ENCODE measurements at places on chromosomes 11 and 22.

- DNase-seq = no peak
Observed at GRCh38 chr11:7670641-7671040, 2.7 kb downstream of the CYB5R2 start.

- no peak for DNase-seq
Observed at GRCh38 chr22:48743601-48744282, 1083.9 kb downstream of the BRD1 start.

DNA sequence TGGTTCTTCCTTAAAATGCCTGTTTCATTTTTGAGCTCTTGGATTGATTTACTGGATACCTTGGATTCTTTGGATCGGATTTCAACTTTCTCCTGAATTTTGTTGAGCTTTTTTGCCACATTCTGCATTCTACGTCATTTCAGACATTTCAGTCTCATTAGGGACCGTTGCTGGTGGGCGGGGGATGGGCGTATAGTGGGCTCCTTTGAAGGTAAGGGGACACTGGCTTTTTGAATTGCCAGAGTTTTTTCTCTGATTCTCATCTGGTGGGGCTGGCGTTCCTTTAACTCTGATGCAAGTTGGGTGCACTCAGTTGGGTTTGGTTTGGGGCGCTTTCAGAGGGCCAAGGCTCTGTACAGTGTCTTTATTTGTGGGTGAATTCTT, 216.5 kb downstream of the DYNC2H1 start:
- DNase-seq = no peak

DNA sequence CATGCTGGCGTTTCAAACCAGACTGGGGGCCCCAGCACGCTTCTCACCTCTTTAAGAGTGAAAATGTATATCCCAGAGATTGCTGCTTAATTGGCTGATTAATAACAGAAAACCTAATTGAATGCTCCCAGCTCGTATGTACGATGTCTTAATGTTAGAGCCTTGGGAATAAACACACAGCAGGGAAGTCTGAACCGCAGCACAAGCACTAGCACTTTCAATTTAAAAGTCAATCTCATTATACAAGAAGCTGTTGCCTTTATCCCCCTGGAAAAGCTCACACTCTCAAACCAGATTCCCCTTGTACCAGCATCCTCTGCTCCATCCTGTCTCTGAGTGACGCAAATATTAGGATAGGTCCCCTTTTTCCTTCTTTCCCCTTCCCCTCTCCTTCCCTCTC, 449.1 kb downstream of the MN1 start:
- no peak for DNase-seq

- DNase-seq = peak; percentile 91
Observed at GRCh38 chr11:110376711-110377324, 52.9 kb upstream of the FDX1 start.

GRCh38 chr11:2186669-2187279, 15.2 kb upstream of the TH start:
- peak; percentile 37 for DNase-seq

GRCh38 chr22:35301372-35301874, 1.7 kb downstream of the TOM1 start:
- DNase-seq = peak; percentile 79

GRCh38 chr11:72260574-72260973, 16.6 kb upstream of the PHOX2A start:
- no peak for DNase-seq

- no peak for DNase-seq
Observed at GRCh38 chr22:40660730-40661129, 18.6 kb upstream of the MCHR1 start.

- peak; percentile 84 for DNase-seq
Observed at GRCh38 chr22:43094085-43094484, 4.9 kb upstream of the TTLL1 start.

DNA sequence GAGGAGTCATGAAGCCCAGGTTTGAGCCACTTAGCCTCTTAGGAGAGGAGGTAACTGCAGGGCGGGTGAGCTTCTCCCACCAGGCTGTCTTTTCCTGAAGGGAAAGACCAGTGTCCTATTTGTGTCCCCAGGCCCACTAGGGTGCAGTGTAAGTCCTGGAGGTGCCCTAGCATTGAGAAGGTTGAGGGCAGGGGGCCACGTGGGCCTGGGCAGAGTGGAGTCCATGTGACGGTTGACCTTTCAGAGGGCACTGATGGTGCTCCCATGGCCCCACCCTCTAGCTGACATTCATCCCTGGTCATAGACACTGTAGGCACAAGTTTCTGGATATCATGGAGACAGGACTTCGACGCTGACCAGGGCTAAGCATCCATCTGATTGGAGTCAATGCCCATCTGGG, 44.1 kb upstream of the TP53I11 start:
- no peak for DNase-seq

- DNase-seq = no peak
Observed at GRCh38 chr11:33454264-33454663, 197.1 kb downstream of the HIPK3 start.

DNA sequence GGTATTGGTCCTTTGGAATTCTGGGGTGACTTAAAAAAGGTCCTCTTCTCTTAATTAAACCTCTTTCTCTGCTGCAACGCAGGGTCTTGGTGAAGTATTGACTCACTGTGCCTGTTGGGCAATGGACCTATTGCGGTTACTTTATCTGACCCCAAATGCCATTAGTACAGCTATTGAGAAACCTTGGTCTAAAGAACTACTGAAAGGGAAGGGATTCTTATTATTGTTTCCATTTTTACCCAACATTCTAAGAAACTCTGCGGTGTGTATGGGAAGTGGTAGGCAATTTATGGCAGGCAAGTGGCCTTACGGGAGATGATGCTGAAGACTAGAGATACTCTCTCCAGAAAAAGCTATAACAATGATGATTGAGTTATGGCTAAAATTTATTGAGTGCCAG, 12.5 kb downstream of the SLC6A5 start:
- DNase-seq = no peak

DNA sequence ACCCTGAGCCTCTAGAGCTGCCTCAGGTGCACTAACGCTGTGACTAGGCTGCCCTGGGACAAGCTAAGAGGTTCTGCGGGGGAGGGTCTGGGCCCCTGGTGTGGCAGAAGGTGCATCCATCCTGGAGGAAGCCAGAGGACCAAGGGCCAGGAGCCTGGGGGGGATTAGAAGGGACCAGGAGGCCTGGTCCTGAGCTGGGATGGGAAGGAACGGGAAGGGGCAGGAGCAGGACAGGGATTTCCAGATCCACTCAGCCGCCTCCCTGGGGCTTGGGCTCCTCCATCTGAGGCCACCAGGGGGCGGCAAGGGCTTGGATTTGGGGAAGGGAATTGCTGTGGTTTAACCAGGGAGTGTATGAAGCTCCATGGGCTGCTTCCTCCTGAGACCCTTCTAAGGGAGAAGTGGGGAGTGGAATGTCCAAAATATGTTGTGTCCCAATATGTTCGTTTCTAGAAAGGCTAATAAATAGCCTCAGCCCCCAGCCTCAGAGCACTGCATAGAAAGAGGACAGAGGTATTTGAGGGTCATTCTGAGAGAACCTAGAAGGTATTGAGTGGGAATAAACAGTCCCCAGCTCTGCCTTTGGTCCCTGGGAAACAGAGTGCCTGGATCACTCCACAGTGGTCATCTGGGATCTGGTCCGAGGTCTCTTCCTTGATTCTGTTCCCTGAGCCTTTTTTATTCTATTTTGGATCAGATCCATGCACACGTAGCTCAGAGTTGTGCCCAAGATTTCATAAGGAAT, 17.4 kb upstream of the PRAME start:
- peak; percentile 64 for DNase-seq

GRCh38 chr22:44181033-44181911, 547 bp downstream of the PARVG start:
- DNase-seq = peak; percentile 3

- DNase-seq = no peak
Observed at GRCh38 chr22:35368386-35368785, 12.5 kb upstream of the HMOX1 start.

- no peak for DNase-seq
Observed at GRCh38 chr11:122304306-122304705, 188.3 kb upstream of the BLID start.

- DNase-seq = peak; percentile 22
Observed at GRCh38 chr11:100942016-100942415, 187.6 kb downstream of the PGR start.

DNA sequence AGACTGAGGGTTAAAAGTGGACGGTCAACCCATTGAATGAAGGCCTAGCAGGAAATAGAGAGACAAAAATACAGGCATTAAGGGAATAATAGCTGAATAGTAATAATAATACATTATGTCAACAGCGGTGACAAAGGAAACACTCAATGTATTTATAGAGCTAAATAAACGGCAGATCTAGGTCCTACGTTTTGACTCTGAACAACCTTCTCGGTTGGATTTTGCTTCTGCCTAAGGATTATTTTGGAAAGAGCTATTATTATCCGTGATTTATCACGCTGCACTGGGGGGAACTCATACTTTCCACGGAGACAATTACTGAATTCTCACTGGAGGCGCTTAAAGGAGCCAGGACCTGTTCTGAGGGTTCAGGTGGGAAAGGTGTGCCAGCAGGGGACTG, 118.2 kb upstream of the KIRREL3 start:
- no peak for DNase-seq

GRCh38 chr11:64763526-64764039, 3.8 kb upstream of the PYGM start:
- DNase-seq = no peak

DNA sequence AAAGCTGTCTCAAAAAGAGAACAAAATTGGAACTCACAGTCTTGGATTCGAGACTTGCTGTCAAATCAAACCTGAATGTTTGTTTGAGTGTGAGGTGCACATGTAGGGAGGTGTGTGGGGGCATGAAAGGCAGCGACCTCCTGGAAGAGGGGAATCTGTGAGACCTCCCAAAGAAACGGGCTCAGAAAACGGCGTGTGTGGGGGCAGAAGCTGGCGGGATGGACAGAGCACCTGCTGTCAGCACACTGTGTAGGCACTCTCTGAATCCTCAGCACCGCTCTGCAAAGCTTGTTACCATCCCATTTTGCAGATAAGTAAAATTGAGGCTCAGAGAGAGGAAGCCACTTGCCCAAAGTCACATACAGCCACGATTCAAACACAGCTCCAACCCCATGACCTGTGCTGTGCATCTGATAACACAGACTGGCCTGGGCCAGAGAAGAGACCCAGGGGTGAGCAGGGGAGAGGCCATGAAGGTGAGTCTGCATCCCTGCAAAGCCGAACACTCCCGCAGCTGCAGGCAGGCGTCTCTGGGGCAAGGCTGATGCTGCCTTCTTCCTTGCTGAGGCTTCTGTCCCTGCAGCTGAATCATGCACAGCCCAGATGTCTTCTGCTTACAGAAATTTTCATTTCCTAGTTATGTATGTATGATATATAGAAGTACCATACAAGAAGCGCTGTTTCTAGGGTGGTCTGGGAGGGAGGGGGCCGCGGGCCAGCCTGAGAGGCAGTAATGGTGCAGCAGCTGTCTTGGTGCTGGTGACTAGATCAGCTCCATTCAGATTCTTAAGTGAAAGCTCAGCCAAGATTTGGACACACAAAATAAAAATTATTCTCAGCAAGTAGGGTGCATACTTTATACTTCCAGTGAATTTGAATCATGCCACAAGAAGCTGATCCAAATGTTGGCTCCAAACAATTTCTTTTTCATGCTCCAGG, 67.3 kb upstream of the SHISAL1 start:
- DNase-seq = no peak

DNA sequence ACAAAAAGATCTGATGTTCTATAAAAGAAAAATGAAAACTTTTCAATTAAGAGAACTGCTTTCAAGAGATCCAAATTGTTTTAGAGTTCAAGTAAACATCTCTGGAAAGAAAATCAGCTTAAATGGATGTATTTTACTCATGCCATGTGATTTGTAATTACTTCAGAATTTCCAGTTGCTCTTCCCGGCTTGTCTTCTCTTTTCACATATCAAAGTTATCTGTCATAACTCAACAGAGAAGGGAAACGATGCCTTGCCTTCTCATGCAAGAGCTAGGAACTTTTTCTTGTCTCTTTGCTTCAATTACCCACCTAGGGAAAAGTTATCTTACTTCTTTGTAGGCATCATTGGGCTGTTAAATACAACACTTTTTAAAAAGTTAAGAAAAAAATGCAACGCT, 255.2 kb upstream of the POU2AF2 start:
- DNase-seq = no peak

- DNase-seq = no peak
Observed at GRCh38 chr22:32723643-32724042, 77.9 kb upstream of the TIMP3 start.

DNA sequence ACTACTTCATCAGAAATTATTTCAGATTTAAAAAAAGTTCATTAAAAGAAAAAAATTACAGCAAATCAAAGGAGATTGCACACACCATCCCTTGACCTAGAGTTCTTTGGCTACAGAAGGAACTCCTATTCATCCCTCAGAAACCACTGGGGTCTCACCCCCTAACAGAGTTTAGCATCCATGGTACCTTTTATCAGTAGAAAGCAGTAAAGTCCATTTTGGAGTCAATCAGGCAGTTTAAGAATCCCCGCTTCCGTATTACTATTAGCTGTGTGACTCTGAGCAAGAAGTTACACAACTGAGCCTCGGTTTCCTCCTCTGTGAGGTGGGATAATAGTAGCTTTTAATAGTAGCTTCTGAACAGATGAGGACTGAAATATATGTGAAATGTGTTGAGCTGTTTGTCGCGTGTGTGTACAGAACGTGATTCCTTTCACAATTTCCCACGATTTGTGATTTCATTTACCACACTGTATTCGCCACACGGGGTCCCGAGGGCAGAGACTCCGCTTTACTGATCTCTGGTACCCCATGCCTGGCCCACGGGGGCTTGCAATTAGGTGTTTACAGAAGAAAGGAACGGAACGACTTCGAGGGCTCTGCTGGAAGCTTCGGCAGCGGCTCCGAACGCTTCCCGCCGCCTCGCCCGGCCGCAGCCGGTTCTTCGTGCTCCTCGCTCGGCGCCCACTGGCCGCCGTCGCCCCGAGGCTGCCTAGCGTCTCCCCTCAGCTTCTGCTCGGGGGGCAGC, 72.5 kb upstream of the ZBED5 start:
- peak; percentile 17 for DNase-seq
